ENCODE measurements at places on chromosomes 11 and 22.

GRCh38 chr11:70853068-70853769 is 399.2 kb downstream of the SHANK2 start:
- no peak for DNase-seq

GRCh38 chr11:64234647-64235379 is 429 bp downstream of the VEGFB start:
- DNase-seq = peak; percentile 56

DNA sequence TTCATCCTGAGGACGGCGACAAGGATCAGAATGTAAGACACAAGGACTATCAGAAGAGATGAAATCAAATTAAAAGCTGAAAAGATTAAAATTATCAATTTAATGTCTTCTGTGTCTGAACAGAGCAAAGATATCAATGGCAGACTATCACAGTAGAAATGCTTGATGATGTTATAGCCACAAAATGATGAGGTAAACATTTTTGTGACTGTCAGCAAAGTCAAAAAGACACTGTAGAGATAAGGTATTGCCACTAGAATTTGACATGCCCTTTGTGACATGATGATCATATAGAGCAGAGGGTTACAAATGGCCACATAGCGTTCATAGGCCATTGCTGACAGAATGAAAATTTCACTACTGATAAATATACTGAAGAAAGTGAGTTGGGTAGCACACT is 12.2 kb downstream of the OR5J2 start:
- DNase-seq = no peak

GRCh38 chr11:59158206-59159068 is 13.5 kb upstream of the DTX4 start:
- peak; percentile 57 for DNase-seq

DNA sequence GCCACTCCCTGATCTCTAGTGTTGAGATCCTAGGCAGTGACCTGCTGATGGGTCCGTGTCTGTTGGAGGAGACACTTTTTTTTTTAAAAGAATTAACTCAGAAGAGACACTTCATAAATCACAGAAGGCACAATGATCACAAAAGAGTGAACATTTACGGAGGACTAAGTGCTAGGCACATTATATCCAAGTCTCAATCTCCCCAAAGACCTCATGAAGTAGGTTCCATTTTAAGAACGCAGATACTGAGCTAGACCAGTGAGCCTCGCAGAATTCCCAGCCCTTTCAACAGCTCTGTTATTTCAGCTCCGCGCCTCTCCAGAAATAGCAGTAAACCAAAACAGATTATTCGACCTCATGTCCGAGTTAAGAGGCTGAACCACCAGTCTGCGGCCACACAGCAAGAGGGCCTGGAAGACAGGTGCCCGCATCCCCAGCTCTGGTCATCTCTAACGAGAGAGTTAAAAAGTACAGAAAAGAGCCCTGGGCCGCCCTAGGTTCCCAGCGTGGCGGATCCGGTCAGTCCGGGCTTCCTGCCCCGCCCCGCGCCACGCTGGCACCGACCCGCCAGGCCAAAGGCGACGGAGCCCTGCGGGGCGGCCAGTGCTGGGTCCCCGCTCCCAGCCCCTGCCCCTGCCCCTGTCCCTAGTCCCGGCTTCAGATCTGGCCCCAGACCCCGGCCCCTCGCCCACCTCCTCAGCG is 612 bp downstream of the XBP1 start:
- peak; percentile 40 for DNase-seq

DNA sequence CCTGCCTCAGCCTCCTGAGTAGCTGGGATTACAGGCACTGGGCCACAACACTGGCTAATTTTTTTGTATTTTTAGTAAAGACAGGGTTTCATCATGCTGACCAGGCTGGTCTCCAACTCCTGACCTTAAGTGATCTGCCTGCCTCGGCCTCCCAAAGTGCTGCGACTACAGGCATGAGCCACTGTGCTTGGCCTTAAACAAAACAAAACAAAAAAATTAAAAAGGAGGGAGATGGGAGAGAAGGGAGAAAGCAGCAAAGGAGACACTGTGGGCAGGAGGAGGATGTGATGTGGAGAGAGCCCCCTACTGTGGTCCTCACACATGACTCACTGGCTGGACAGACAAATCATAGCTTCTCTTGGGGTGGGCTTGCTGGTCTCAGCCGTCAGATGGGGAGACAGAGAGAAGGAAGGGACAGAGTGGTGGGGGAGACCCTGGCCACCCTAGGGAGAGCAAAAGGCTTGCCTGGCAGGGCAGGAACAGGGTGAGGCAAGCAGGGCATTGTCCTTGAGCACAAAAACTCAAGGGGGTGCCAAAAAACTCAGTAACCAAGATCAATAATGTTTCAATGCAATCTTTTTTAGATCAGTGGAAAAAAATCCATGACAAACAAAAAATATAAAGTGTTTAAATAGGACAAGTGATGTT is 31.6 kb downstream of the TPST2 start:
- no peak for DNase-seq

- DNase-seq = no peak
Measured at GRCh38 chr11:30786256-30787110, 200.3 kb upstream of the MPPED2 start.

GRCh38 chr11:69880826-69881445 is 61.7 kb upstream of the FGF3 start:
- DNase-seq = no peak

GRCh38 chr11:77436506-77436905 is 37.4 kb downstream of the PAK1 start:
- no peak for DNase-seq

- no peak for DNase-seq
Measured at GRCh38 chr11:117375960-117376359, 48.3 kb downstream of the CEP164 start.

GRCh38 chr22:36924151-36924698 is 10.8 kb downstream of the CSF2RB start:
- DNase-seq = no peak

DNA sequence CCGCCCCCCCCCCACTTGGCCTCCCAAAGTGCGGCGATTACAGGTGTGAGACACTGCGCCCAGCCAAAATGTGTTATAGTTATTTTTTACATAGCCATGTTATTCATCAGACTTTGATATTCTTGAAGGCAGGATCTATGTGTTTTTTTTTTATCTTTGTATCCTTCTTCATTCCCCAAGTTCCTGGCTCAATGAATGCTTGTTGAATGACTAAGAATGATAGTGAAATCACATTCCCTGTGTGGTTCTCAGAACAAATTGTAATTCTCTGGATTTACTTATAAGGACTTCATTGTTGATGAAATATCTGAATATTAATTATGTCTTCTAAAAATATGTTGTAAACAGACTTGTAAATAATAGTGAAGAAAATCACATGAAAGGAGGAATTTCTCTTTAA is 33.5 kb downstream of the MMP7 start:
- no peak for DNase-seq

GRCh38 chr11:83938148-83938547 is 652.0 kb upstream of the CCDC90B start:
- no peak for DNase-seq

DNA sequence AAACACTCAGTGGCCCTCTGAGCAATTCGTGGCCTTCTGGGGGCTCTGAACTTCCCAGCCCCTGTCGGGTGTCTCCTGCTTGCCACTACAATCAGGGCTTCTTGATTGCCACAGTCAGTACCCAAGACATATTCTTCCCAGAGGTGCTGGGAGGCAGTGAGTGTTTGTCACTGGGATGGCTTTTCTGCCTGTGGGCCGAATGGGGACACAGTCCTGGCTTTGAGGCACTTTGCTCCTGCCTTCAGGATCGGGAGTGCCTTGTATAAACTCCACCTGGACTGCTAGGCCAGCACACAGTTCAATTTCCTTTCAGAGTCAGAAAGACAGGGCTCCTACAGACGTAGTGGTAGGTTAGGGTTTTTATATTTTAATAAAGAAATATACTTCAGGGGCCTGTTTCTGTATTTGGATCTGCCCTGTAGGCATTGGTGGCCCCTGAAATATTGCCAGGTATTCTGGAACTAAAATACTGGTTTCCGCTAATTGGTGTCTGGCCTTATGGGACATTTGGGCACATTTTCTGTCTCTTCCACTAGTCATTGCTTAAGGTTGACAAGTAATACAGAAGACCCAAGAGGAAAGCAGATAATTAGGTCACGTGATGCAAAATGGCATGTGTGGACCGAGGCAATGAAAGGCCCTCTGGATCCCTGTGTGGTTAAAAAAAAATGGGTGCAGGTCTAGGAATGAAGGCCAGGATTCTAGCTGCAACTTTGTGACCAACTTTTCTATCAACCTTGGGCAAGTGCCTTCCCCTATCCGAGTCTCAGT is 98.4 kb upstream of the NARS2 start:
- no peak for DNase-seq

DNA sequence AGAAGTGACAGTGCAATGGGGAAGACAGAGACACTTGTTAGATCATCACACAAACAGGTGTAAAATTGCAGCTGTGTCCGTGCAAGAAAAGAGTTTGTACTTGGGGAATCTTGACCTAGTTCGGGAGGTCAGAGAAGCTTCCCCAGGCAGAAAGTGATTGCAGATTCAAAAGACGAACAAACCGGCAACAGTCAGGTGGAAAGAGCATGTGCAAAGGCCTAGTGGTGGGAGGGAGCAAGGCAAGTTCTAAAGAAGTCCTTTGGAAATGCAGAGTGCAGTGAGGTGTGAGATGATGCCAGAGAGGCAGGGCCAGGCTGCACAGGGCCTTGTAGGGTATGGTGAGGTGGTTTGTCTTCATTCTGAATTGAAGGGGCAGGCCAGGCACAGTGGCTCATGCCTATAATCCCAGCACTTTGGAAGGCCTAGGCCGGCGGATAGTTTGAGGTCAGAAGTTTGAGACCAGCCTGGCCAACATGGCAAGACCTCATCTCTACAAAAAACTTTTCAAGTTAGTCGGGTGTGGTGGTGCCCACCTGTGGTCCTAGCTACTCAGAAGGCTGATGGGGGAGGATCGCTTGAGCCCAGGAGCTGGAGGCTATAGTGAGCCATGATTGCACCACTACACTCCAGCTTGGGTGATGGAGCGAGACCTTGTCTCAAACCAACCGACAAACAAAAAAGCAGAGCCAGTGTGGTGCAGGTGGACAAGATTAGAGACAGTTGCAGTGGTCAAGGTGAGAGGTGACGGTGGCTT is 1.9 kb upstream of the ESS2 start:
- no peak for DNase-seq
